ENCODE measurements at places on chromosomes 3 and 15.

DNA sequence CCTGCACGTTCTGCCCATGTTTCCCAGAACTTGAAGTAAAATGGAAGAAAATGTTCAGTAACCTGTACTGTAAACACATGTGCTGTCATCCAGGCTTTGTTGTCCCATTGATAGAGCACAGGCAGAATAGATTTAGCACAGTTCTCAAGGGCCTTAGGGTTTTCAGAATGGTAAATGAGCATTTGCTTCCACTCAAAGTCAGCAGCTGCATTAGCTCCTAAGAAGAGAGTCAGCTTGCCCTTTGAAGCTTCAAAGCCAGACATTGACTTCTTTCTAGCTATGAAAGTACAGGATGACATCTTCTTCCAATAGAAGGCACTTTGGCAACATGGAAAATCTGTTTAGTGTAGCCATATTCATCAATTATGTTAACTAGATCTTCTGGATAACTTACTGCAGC lies 76.2 kb upstream of the TMEM108 start:
- no peak for DNase-seq

DNA sequence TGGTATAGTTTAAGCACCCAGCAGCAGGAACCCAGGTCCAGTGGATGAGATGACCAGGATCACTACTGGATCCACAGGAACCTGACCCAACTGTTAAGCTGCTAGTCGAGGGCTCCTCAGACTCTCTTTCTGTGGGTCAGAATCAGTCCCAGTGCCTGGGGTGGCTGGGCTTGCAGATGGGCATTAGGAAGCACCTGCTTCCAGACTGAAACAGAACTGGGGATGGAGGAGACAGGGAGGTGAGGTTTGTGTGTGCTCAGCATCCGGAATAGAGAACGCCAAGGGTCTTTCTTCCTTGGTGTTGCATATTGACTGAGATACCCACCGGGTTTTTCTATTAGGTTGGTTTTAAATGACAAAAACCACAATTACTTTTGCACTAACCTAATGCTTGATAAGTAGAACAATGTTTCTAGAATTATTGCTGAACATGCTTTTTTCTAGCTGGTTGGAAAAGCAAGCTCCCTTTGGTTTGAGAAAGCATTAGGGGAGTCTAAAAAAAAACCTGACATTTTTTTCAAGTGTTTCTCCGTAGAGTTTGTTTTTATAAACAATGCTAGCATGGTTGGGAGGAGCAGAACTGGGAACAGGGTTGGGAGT lies 779 bp downstream of the ST3GAL6 start:
- DNase-seq: no peak

GRCh38 chr15:85749261-85750151 lies 45.2 kb downstream of the KLHL25 start:
- DNase-seq: no peak

- DNase-seq: no peak
Observed at GRCh38 chr3:55014081-55014480, 86.2 kb upstream of the LRTM1 start.

- peak; percentile 40 for DNase-seq
Observed at GRCh38 chr3:58404396-58404795, 29.2 kb downstream of the PDHB start.

GRCh38 chr15:51991141-51991540 lies 19.6 kb upstream of the LEO1 start:
- DNase-seq: no peak
